ENCODE measurements at places on chromosomes 6 and 20. TPM values are rescaled to one million over a fixed set of nuclear protein-coding genes. Genes with fewer than 3 reads are reported as not detected.
A peak's percentile ranks its signal among the peaks of the same experiment; 100 is the strongest.

DNA sequence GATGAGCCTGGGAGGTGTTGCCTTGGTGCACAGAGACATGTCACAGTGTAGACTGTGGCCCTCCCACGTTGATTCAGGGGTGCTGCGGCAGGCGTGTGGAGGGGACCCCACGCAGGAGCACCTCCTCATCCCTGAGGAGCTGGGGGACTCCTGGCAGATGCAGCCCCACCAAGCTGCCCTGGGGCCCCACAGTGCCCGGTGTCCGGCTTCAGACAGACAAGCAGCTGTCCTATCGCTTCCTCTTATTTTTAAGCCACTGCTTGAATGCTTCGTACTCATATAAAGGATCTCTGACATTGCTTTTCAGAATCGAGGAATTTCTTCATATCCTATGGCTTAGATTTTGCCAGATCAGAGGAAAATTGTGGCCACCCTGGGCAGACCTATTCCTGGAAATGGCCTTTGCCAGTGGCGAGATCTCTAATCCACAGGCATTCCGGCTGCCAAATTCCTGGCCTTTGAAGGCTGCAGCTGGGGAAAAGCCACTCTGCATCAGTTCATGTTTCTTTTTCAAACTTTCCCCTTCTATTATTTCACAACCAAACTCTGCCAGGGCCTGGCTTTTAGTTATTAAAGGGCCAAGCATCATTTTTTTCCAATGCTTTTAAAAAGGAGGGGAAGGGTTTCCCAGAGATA, 337.0 kb downstream of the THBS2 start:
- DNase-seq = no peak

DNA sequence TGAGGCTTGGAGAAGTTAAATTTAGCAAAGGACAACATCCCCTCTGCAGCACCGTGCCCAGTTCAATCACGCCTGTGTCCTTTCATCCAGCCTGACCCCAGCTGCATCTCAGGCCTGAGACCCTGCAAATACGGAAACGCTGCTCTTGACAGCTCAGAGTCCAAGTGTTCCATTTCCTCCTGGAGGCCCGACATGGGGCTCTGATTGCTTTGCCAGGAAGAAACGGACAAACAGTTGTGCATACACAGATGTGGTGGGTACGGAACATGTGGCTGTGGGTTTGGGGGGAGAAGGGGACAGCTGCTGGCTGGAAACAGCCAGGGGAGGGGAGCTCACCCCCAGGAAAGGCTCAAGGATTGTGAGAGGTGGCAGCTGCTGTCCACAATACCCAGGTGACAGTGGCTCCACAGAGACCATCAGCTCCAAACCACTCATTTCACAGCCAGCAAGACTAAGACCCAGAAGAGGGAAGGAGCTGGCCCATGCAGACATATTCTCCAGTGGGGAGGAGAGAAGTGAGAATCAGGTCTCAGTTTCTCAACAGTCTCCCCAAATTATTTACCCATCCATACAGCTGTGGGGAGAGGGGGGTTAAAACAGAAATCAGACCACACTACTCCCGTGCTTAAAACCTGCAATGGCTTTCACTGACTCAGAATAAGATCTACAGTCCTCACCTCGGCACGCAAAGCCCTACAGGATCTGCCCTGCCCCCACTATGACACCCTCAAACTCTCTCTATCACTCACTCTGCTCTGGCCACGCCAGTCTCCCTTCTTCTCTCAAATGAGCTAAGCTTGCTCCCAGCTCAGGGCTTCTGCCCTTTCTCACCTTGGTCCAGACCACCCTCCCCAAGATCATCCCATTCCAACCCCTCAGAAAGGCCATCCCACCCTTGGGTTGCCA, 89.1 kb downstream of the PREX1 start:
- DNase-seq = no peak

- DNase-seq = no peak
These were observed 150.7 kb downstream of the PKHD1 start for GRCh38 chr6:51936531-51937290.

UBD gene
- not detected for total RNA-seq

- no peak for DNase-seq
These were observed 402.9 kb upstream of the SOX4 start for GRCh38 chr6:21190701-21191100.

DNA sequence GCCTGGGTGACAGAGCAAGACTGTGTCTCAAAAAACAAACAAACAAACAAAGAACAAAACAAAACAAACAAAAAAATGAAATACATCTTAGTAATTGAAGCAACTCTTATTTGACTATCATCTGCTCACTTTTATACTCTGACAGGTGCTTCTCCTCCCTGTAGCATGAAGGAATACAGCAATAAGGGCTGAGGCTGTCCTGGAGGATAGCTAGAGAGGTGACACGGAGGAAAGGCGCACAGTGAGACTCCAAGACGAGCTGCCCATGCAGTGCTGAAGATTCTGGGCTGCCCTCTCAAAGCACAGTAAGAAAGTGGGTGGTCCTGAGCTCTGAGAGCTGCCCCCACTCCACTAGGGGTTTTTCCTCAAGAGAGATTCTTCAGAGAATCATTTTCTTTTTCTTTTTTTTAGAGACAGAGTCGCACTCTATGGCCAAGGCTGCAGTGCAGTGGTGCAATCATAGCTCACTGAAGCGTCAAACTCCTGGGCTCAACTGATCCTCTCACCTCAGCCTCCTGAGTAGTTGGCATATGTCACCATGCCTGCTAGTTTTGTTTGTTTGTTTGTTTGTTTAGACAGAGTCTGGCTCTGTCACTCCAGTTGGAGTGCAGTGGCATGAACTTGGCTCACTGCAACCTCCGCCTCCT, 50.0 kb downstream of the OSTM1 start:
- DNase-seq = no peak

TRIM40 gene
- total RNA-seq = not detected

DNA sequence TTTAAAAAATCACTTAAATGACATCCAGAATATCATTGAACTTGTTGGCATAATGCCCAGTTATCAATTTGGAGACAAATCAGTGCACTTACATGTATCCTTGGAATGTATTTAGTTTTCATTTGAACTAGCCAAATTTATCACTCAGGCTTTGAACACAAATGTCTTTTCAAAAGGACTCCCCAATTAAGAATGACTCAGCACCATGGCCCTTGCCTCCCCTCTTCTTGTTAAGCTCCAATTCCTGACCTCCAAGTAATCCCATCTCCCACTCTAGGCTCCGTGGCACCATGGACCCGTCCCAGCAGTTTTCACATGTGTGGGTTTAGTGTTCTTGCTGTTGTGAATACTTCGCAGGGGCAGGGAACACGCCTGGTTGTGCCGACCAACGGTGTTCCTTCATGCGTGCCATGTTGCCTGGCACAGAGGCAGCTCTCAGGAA, 2.7 kb downstream of the AKAP12 start:
- no peak for DNase-seq

GRCh38 chr6:13924146-13924948, 405 bp upstream of the RNF182 start:
- DNase-seq = no peak

- DNase-seq = peak; percentile 86
These were observed 141.6 kb upstream of the EYA4 start for GRCh38 chr6:133099573-133099972.

ZNF831 gene
- not detected for total RNA-seq

SAYSD1 gene
- total RNA-seq = 8.6 TPM

GRCh38 chr20:52936351-52937340, 35.5 kb upstream of the TSHZ2 start:
- no peak for DNase-seq

AMD1 gene
- total RNA-seq = 69.7 TPM

GRCh38 chr20:58433759-58434158, 44.7 kb downstream of the VAPB start:
- peak; percentile 42 for DNase-seq

GRCh38 chr6:46189726-46190125, 18.9 kb upstream of the ENPP5 start:
- DNase-seq = no peak

DNA sequence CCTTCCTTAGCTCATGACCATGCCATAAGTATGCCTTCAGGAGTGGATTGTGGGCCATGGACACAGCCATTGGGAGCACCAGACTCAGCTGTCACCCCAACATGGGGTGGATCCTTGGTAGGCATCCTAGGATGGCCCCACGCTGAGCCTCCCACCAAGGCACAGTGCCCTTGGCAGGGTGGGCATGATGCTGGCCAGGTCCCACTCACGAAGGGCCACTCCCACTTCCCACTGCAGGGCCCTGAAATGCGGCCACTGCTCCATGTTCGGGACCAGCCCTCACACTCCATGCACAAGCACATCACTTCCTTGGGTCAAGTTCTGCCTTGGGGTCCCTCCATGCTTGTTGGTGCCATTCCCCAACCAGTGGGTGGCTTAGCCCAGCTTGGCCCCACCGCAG, 12.9 kb upstream of the FUT9 start:
- no peak for DNase-seq

DNA sequence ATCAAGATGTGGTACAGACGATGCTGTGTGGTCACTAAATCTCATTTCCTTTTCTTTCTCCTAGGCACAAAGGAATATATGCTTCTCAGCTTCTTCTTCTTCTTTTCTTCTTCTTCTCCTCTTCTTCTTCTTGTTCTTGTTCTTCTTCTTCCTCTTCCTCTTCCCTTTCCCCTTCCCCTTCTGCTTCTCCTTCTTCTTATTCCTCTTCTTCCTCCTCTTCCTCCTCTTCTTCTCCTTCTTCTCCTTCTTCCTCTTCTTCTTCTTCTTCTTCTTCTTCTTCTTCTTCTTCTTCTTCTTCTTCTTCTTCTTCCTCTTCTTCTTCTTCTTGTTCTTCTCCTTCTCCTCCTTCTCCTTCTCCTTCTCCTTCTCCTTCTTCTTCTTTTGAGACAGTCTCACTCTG, 190.4 kb upstream of the DTNBP1 start:
- no peak for DNase-seq

DNA sequence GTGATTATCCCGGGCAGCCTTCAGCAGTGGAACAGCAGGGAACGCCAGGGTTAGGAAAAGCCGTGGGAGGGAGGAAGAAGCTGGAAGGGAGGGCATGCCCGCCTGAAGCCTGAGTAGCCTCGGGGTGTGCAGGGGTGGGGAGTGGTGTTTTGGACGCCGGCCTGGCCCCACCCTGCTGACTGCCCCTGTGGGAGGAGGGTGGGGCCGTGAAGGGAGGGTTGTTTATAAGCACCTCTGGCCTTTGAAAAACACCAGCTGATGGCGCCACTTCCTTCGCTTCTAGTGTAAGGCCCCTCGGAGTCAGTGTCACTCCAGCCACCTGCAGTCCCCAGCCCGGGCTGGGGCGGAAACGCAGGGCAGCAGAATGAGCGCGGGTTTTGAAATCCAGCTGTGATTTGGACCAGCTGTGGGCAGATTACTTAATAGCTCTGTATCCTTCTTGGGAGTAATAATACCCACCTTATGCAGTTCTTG, 52.8 kb upstream of the BMP6 start:
- DNase-seq = peak; percentile 81

RAET1G gene
- 6.3 TPM for total RNA-seq

DNA sequence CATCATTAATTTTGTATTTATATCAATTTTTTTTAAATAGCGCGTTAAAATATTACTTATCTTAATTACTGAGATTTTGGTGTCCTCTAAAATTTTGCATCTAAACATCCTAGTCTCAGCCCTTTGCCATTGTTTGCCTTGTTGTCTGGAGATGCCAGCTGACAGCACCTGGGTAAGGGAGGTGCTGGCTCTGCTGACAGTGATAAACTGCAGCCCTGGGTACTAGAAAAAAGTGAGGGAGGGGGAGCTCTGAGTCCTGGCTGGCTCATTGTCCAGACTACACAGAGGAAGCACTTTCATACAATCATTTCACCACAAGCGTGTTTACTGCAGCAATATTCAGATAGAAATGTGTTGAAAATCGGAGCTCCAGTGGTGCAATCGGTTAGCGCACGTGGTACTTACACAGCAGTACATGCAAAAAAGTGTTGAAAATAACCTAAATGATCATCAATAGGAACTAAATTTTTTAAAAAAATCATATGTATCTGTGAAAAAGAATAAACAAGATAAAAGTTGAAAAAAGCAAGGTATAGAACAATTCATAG, 18.5 kb upstream of the UBR2 start:
- no peak for DNase-seq

- no peak for DNase-seq
These were observed 17.7 kb downstream of the CLIC5 start for GRCh38 chr6:45997875-45998506.

DNA sequence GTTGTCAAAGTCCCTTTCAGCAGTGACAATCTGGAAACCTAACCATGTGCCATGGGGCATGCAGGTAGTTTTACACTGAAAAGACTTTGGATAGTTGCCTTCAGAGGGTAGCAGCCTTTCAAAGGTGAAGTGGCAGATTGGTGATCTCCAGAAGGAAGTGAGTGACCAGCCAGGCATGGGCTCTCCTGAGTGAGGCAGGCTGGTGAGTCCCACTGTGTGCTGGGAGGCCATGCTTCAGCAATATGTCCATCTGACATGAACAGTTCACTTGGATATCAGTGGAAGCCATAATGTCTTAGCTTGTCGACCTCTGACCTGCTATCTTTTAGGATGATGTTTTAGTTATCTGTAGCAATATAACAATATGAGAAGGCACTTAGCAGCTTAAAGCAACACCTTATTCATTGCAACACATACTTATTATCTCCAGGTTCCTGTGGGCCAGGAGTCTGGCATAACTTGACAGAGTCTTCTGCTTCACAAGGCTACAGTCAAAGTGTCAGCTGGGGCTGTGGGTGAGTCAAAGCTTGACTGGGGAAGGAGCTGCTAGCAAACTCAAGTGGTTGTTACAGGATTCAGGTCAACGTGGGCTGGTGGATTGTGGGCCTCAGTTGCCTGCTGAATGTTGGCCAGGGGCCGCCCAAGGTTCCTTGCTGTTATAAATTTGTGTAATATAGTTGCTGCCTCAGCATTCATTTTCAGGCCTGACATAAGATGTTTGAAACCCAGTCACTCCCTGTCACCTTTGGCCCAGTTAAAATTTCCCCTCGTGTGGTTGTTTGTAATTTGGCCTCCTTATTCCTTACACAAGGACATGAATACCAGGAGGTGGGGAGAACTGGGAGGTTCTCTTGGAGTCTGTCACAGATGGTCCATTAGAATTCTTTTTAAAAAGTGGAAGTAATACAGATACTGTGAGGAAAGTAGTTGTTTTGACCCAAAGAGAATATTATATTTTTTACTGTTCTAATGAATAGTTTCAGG, 100.2 kb downstream of the UST start:
- no peak for DNase-seq

PAX1 gene
- not detected for total RNA-seq

DNA sequence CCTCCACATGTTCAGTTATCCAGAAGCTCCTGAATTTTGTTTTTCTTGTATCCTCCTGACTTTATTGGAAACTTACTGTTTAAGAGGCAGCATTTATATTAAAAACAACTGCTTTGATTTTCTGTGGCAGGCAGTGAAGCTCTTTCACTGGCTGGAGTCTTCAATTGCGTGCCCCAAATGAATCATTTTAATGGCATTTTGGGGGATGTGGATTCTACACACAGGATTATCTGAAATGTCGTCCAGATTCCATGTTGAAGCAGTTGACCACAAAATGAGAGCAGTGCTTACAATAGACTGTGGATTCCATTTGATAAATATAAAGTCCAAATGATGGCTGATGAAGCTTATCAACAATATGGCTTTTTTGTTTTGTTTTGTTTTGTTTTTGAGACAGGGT, 41.0 kb upstream of the HIVEP1 start:
- peak; percentile 14 for DNase-seq

- DNase-seq = peak; percentile 76
These were observed 248.6 kb upstream of the SUPT3H start for GRCh38 chr6:45626087-45626891.
